Cortex of kidney (tissue), 1 donor: ENCODE measurements at places on chromosomes 5 and 9.

GRCh38 chr5:44382894-44383293 is 6.3 kb downstream of the FGF10 start:
- DNase-seq, result no peak

- DNase-seq, result no peak
These were observed 1.9 kb downstream of the MLANA start for GRCh38 chr9:5892456-5893133.

DNA sequence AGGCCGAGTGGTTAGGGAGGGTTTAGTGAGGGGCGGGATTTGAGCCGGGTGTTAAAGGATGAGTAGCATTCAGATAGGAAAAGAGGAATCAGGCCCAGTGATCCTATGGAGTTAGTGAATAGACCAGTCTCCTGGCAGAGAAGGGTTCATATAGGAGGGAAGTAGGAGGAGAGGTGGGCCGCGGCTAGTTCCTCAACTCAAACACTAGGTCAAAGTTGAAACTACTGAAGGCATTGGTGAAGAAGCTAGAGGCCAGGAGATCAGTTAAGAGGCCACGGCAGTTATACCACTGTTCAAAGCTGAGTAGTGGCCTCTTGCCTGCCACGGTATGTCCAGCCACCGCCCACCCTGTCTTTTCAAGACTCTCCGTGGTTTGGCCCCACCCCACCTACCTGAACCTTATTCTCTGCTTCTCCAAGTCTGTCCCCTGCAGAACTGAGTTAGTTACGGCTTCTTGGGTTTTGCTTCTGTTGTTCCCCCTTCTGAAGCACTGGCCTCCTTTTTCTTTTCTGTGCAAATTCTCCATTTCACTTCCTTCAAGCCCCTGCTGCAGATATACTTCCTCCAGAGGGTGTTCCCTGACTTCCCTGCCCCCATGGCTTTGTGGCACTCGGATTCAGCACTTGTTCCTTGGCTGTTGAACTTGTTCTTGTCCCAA is 1.8 kb downstream of the ZBTB34 start:
- no peak for DNase-seq

DNA sequence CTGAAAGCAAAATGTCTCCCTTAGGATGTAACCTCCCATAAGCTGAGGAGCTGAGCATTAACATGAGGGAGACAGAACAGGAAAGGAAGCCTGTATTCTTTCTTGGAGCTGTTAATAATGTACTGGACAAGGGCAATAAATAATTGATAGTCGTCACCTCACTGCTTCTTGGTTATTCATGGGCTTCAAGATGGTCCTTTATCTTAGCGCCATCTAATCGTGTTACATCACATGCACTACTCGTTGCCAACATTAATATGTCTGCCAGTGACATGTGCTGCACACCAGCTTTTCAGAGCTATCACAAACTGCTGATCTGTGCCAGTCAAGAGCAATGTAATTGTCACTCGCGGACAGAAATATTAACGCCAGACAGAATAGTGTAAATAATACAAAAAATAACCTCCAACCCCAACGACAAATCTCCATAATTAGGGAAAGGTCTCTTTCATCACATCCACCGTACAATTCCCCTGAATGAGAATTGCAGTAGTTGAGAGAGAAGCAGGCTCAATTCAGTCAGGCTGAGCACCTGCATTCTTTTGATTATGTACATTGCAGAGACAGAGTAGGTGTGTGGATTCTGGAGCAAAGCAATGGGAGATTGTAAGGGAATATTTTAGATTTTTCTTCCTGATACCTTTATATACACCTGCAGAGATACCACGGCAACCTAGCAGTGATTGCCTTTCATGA is 267.1 kb downstream of the SPATA31D1 start:
- DNase-seq, result no peak

DNA sequence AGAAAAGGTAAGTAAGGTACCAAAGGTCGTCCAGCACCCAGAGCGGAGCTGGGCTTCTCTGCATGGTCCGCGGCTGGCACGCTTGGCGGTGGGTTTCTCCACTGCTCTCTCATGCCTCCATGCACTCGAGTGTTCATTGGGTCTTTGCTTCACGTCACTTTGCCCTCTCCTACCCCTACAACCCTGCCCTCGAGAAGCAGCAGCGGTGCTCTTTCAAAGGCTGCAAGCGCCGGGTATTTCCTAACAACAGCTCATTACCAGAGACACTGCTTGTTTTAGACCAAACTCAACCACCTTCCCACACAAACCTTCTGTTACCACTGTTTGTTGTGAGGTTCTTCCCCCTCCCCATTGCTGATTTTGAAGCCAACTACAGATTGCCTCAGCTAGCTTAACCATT is 21.5 kb upstream of the ZBTB34 start:
- DNase-seq, result no peak
